ENCODE measurements at places on chromosomes 1 and 21.

- no peak for DNase-seq
These were observed 40.3 kb upstream of the ETV3 start for GRCh38 chr1:157178490-157178889.

DNA sequence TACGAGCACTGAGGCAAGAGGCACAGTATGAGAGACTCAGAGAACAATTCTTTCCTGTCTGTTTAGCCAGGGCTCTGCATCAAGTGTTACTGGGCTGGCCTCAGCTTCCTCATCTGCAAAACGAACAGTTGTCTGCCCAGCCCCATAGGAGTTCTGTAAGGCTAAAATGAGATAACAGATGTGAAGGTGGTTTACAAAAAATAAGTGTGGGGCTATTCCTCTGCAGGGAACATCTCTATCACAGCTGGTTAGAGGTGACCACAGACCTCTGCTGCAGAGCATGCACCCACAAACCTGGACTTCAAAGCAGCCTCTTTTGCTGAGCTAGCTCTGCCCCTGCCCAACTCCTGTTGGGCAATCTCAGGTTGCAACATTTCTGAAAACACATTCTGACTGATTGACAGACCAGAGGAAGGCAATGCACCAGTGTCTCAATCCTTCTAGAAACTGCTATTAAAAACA, 10.5 kb upstream of the OLIG1 start:
- no peak for DNase-seq

GRCh38 chr1:67955591-67955990, 94.8 kb downstream of the DIRAS3 start:
- DNase-seq: no peak

GRCh38 chr1:30842697-30843354, 65.7 kb downstream of the SDC3 start:
- no peak for DNase-seq

- no peak for DNase-seq
These were observed 7.1 kb upstream of the SSBP3 start for GRCh38 chr1:54413295-54413694.

GRCh38 chr1:100308777-100309176, 42.8 kb downstream of the RTCA start:
- DNase-seq: no peak

GRCh38 chr1:43425045-43425444, 28.7 kb downstream of the HYI start:
- DNase-seq: no peak

GRCh38 chr1:209215826-209216225, 367.7 kb upstream of the CAMK1G start:
- no peak for DNase-seq

DNA sequence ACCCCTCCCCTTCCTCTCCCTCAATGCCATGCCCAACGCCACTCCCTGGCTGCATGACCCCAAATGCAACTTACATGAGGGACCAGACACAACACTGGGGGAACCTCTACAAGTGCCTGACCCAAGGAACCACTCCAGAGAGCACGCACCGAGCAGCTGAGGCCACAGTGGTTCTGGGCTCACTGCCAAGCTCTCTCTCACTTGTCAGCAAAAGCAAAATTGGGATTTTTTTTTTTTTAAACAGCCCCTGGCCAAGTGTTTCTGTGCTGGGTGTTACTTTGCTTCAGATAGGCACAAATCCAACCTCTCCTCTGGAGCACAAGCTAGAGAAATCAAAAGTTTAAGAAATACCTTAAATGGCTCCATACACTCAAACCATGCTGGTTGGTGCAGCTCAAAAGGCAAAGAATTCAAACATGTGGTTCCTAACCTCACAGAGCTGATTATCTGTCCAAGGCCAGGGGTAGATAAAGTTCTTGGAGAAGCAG, 363.0 kb downstream of the SETD4 start:
- no peak for DNase-seq
